ENCODE measurements at places on chromosomes 3 and 15.

DNA sequence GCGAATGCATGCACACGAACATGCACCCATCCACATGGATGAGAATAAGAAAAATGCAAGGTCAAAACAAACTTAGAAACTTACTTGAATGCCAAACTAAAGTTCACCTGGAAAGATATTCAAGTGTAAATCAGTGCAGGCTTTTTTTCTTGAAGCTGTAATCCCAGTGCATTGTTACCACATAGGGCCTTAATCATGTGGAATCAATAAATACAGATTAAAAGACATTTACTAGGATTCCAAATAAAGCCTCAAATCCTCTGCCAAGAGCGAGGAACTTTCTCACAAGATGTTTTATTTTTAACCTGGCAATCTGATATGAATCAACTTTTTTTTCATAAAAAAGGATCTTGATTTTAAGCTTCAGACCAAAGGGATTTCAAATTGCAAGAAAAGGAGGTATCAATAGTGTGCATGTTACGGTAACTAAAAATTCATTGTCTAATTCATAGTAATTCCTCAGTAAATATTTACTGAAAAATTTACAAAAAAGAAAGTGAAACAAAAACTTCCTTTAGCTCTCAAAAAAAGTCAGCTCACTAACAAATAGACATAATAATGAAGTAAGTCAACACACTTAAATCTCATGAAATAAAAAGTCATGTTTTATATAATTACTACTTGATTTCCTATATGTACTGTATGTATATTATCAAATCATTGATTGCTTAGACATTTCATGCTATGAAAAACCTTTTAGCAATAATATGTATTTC lies 978.6 kb downstream of the PLOD2 start:
- DNase-seq = no peak

- no peak for DNase-seq
Observed at GRCh38 chr3:99877031-99877579, 59.4 kb downstream of the CMSS1 start.

DNA sequence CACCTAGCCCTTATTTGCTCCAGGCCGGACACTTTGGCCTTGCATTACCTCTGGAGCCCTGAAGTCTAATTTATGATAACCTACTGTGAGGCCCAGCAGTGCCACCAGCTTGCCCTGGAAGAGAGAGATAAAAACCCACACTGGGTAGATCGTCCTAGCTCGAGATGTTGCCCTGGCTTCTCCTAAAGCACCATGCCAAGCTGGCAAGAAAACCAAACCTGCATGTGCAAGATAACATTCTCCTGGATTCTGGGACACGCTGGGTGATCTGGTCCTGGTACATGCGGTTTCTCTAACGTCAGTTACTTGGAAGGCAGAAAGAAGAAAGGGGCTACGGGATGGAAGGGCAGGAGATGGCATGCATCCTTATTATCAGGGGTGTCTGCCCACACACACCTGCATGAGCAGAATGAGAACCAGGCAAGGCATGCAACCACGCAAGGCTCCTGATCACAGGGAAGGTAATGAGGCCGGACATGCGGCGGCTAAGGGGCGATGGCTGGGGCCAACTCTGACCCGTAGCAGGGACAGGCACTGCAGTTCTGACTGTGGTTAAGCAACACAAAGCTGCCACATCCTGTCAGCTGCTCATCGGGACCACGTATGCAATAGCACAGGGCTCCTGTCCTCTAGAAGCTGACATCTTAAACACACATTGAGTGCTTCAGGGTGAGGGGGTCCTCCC lies 73.0 kb downstream of the OXNAD1 start:
- no peak for DNase-seq

- no peak for DNase-seq
Observed at GRCh38 chr3:121883507-121883906, 10.7 kb upstream of the SLC15A2 start.

GRCh38 chr3:159047361-159047760 lies 245.5 kb downstream of the MFSD1 start:
- DNase-seq = no peak

- no peak for DNase-seq
Observed at GRCh38 chr3:64157150-64158035, 67.9 kb downstream of the PRICKLE2 start.

DNA sequence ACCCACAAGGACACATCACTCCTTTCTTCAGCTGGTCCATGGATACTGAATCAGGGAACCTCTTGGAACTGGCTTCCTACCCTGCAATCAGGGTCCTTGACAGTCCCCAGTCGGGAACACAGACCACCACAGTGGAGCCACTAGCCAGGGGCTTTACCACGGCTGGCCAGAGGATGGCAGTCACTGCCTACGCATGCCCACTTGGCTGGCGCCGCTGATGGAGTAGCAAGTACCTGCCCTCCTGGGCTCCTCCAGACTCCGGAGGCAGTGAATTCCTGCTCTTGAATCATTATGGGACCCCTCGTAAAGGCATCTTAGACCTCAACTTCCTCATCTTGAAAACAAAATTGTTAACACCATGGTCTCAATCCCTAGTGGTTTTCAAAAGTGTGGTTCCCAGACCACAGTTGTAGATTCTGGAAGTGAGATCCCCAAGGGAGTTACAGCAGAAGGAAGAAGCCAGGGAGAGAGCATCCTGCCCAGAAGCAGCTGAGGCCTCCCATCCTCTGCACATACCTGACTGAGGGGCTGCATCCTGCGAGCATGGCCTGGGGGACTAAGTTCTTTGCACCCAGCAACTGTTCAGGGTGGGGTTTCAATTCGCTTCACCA lies 9.1 kb upstream of the SKIC8 start:
- DNase-seq = peak; percentile 58

DNA sequence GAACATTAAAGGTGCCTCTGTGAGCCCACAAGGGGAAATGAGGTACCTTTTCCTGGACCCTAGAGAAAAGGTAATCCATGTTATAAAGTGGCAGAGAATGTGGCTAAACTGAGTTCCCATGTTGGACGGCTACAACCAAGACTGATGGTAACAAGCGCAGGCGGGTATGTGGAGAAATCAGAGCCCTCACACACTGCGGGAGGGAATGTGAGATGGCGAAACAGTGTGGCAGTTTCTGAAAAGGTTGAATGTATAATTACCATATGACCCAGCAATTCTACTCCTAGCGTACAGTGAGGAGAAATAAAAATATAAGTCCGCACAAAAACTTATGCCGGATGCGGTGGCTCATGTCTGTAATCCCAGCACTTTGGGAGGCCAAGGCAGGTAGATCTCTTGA lies 24.1 kb upstream of the SHISA5 start:
- DNase-seq = no peak

DNA sequence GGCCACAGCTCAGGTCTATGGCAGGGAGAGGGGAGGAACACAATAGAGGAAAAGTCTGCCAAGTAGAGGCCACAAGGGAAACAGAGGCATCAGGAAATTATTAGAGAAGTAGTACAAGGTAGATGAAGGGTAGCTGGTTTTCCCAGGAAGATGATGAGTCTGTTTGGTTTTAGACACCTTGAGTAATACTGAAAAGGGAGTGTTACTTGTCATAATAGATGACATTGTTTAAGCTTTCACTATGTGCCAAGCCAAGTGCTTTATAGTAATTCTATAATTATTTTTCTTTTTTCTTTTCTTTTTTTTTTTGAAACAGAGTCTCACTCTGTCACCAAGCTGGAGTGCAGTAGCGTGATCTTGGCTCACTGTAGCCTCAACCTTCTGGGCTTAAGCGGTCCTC lies 13.7 kb downstream of the PXK start:
- no peak for DNase-seq

GRCh38 chr3:126355777-126356372 lies 1.3 kb downstream of the KLF15 start:
- peak; percentile 83 for DNase-seq

DNA sequence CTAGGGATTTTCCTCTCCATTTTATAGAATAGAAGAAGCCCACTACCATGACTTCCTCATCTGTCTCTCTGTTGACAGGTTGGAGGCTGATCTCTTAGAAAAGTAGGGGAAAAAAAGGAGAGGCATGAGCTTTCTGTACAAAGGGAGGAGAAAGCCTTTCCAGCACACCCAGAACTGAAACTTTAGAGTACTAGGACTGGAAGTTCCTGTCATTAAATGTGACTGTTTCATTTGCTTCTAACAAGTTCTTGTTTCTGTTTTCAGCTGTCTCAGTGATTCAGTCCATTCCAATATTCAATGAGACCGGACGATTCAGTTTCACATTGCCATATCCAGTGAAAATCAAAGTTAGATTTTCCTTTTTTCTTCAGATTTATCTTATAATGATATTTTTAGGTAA lies 39.0 kb downstream of the INTS14 start:
- DNase-seq = no peak

- DNase-seq = no peak
Observed at GRCh38 chr15:44159492-44159891, 35.6 kb downstream of the FRMD5 start.

Data from D721Med (cell line).